NCI-H2171 (cell line): ENCODE measurements at places on chromosomes 4 and X.

- no peak for DNase-seq
These were observed 927.5 kb upstream of the INTU start for GRCh38 chr4:126705266-126705665.

DNA sequence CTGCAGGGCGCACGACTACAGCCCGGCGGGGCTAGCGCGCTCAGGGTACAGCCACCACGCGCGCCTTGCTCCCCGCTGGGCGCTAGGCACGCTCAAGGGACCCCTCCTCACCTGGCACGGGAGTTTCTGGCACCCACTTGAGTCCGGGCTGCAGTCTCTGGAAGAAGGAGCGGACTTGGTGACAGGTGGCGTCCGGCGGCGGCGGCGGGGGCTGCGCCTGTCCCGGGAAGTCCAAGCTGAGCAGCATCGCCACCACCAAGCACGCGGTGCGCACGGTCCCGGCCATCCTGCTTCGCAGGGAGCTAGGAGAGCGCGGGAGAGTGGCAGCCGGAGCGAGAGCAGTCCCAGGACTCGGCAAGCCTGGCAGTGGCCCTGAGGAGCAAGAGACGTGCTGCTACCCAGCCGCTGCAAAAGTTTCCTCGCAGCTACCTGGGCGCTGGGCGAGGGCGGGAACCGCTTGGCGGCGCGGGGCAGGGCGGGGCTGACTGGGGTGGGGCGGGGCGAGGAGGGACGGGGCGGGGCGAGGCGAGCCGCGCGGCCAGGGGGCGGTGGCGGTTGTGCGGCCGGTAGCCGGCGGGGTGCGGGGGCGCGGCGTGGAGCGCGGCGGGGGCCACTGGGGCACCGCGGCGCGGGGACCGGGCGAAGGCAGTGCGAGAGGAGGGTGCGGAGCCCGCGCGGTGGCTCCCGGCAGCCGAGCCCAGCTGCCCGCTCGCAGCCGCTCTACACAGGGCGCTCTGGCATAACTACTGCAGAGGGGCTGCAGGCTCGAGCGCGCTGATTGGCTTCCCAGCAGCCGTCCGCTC is at the start of gene GPC3:
Gene GPC3, minus strand, starts transcription at position 431 of the 803 bp plus-strand sequence.
- DNase-seq, result peak; percentile 54

DNA sequence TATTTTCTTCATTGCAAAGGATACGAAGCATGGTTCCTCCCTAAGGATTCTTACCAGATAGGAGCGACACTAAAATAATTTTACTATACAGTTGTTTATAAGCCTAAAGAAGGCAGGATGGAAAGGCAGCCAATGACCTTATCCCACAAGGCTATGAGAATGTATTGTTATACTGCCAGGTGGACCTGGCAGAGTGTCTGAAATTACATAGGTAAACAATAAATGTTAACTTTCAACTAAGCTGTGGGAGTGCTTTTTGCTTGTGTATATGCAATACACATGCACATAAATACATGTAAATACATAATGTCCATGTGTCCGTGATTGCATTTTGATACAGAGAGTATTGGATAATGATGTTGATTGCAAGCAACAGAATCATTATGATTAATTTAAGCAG is 850.6 kb downstream of the CENPC start:
- no peak for DNase-seq

DNA sequence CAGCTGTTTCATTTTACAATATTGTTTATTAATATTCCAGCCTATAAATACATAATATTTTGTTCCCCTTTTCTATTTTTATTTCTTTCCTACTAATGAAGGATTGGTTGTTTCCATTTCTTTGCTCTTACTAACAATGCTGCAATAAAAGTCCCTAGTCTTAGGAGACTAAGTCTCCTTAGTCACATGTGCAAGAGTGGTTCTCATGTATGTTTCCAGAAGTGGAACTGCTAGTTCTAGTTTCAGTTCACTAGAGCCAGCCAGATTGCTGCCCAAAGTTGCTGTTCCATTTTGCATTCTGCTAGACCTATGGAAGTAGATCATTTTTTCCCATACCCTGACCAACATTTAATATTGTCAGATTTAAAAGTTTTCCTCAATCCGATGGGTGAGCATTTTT is 44.3 kb downstream of the CNGA1 start:
- no peak for DNase-seq
